ENCODE measurements at places on chromosomes 4 and X.
A peak's percentile ranks its signal among the peaks of the same experiment; 100 is the strongest.

GRCh38 chr4:88033309-88033708 lies 25.9 kb downstream of the PKD2 start:
- peak; percentile 17 for DNase-seq

DNA sequence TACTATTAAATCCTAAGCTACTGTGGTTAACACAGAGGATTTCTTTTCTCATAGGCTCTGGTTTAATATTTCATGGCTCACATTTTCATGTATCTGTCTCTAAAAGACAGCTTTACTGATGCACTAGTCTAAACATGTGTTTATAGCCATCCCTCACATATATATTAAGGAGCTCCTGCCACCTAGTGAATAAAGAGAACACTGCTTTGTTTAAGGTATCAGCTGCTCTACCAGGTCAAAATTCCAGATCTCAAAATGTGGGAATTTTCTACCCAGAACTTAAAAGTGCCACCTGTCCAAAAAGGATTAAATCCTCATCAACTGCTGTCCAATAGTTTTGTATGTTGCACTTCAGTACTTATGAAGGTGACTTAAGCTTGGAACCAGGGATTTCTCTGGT lies 188.5 kb upstream of the TEX13C start:
- no peak for DNase-seq

DNA sequence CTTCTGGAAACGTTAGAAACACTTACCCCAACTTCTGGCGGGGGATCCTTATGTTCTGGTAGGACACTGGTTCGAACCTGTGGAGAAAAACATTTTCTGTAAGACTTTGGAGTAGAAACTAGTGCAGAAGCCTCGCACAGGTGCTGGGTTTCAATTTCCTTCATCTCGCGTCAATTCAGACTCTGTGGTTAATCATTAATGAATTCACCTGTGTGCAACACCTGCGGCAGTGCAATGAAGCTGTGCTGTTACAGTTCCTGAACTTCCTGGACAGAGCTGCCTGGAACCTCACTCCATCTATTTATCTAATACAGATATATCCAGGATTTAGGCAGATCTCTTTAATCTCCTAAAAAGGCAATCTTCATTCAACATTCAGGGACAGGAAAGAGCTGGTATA lies 531.4 kb downstream of the INPP4B start:
- no peak for DNase-seq

DNA sequence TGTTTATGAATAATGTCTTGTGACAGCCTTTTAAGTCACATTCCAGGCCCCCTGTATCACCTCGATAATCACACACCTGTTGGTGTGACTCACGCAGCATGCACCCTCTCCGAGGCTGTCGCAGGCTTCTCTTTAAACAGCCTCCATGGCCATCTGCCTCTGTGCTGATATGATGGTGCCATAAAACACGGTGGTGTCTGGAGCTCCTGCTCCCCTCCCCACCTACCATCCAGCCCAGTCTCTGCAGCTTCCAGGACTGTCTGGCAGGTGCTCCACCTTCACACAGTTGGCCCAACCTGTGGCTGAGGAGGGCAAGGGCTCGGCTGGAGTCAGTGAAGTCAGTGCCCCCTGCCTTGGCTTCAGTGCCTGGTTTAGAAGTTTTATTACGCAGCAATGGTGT lies 173.8 kb upstream of the RPL34 start:
- DNase-seq: no peak

- DNase-seq: no peak
Observed at GRCh38 chr4:187711586-187711985, 284.0 kb upstream of the ZFP42 start.

DNA sequence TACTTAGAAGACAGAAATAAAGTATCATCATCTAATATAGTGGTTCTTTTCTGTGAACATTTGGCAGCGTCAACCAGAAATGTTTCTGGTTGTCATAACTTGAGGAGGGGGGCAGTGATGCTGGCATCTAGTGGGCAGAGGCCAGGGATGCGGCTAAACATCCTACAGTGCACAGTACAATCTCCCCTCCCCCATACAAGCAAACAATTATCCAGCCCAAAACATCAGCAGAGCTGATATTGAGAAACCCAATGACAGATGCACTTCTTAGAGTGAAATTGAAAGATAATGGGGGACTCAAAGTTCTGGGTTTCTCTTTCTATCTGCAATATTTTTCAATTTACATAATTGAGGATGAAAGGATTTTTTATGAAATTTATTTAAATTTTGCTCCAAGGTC lies 1.9 kb upstream of the EIF1AX start:
- DNase-seq: no peak

GRCh38 chr4:154464654-154465053 lies 26.9 kb downstream of the DCHS2 start:
- DNase-seq: no peak

GRCh38 chrX:10636337-10636736 lies 16.0 kb upstream of the MID1 start:
- DNase-seq: no peak

- DNase-seq: no peak
Observed at GRCh38 chr4:88821522-88821921, 123.9 kb upstream of the NAP1L5 start.

DNA sequence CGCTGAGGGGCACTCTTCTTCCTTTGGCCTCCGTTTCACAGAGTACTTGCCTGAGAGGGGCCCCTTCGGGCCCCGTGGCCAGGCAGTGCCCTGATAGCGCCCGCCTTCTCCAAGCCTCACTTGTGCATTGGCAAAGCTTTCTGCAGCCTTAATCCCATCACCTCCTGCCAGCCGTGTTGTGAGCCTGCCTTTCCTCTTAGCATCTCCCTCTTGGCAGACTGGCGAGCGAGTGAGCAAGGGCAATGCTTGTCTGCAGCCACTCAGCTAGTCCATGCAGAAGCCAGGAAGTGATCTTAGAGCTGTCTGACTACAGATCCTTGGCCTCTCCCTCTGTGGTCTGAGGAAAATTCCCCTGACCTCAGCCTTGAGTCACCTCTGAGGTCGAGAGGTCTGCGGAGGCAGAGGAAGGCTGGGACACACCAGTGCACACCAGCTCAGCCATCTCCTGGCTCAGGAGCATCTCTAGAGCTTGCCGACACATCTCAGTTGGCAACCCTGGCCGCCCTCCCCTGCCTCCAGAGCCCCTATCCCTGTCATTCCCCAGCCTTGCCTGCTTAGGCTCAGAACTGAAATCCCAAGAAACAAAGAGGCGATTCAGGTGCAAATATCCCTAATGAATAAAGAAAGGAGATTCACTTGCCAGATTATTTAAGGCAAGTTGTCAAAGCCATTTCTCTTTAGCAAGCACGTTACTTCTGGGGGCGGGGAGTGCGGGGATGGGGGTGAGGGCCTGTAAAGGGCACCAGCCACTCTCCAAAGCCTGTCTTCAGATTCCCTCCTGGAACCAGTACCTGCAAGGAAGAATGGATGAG lies 143.5 kb upstream of the MAMLD1 start:
- no peak for DNase-seq

DNA sequence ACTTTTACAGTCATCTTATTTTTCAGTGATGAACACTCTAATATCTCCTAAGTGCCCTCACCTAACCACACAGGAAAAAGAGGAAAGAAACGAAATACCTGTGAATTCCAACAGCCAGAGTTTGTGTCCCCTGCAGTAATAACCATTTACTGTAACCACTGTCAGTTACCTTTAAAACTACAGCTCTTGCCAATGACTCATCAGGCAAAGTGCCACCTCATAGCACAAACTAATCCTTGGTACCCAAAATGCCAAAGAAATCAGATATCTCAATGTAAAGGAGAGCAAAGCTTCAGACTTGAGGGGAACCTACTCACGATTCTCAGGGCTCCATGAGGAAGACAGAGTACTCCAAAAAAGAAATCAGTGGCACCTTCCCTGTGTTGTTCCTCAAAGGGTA lies 146.5 kb downstream of the NDST3 start:
- no peak for DNase-seq

DNA sequence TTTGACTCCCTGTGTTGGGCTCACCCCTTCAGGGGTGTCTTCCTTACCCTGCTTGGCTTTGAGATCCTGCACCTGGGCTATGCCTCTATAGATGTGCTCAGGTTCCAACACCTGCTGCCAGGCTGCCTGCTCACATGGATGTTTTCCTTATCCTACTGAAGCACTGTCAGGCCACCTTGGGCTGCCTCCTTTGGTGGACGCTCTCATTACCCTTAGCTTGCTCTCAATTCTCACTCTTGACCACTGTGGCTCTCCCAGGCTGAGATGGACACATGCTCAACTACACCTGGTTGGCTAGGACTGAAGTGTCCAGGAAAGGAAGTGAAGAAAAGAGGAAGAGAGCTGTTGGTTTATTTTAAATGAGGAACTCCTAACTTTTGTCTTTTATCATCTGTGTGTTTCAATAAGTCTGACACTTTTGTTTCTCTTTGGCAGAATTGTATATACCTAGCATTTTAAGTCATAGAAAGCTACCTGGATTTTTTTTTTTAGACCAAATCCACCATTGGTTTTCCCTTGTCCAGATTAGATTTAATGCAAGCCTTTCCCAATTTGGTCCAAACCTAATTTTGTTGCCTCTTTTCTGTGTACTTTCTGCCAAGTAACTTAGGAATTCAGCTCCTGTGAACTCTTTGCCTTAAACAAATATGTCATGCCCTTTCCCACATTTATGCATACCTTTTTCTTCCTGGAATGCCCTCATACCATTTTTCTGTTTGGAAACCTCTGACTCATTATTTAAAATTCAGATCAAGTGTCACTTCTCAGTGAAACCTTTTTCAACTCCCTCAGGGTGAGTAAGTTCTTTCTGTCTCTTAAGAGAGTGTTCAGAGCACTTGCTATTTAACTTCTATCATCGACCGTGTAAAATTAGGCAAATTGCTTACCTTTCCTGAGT lies 175.8 kb downstream of the GC start:
- DNase-seq: no peak

- DNase-seq: no peak
Observed at GRCh38 chr4:173932701-173933100, 350.8 kb downstream of the FBXO8 start.

DNA sequence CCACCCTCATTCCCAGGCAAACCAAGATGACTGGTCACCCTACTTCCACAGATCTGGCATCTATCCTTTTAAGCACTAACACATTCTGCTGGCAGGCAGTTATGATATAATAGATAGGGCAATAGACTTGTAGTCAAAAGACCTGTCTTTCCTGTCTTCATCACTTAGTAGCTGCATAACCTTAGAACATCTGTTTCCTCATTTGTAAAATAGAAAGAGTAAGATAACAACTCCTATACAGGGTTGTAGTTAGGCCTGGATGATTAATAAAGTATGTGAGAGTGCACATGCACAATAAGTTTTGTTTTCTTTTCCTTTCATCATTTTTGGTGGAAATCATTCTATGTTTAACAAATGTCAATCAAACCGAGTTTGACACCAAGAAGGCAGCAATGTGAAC lies 72.1 kb downstream of the GPR82 start:
- DNase-seq: no peak

GRCh38 chr4:8538076-8538702 lies 42.0 kb upstream of the GPR78 start:
- no peak for DNase-seq

GRCh38 chr4:151015459-151016347 lies 619 bp upstream of the LRBA start:
- peak; percentile 94 for DNase-seq

- DNase-seq: no peak
Observed at GRCh38 chr4:104973708-104974107, 173.0 kb upstream of the TET2 start.

- no peak for DNase-seq
Observed at GRCh38 chr4:26622913-26623312, 39.0 kb downstream of the TBC1D19 start.

GRCh38 chrX:119885554-119886428 lies 9.9 kb upstream of the AKAP14 start:
- no peak for DNase-seq

- DNase-seq: no peak
Observed at GRCh38 chrX:140572724-140573123, 67.9 kb upstream of the SOX3 start.

DNA sequence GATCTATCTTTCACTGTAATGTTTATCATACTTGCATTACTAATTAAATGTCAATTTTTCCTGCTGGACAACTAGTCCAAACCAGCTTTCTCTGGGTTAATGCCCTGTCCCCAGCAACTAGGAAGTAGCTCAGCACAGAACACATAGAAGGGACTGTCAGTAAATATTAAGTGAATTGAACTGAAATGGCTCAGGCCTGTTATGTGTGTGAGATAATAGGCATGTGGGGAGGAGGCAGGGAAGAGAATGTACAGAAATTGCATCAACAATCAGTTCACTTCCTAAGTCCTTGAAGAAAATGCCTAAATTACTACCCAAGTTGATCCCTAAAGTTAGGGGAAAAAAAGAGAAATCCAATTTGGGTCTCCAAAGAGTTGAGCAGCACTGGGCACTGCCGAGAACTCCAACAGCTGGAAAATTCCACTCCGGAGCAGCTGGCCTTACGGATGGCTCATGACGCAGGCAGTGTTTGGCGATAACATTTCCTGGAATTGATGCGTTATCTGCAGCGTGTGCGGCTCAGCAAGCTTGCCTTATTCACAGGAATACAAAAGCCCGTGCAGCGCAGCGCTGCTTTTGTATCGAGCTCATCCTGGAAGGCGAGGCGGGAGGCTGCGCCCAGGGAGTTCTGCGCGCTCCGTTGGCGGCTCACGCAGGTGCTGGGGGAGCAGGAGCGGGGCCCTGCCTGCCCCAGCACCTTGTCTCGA lies 297.3 kb upstream of the LCORL start:
- no peak for DNase-seq

- DNase-seq: no peak
Observed at GRCh38 chrX:71540801-71541200, 7.9 kb downstream of the OGT start.

- no peak for DNase-seq
Observed at GRCh38 chrX:410296-410695, 23.6 kb upstream of the PPP2R3B start.

- no peak for DNase-seq
Observed at GRCh38 chr4:5477613-5478012, 230.7 kb downstream of the EVC2 start.

DNA sequence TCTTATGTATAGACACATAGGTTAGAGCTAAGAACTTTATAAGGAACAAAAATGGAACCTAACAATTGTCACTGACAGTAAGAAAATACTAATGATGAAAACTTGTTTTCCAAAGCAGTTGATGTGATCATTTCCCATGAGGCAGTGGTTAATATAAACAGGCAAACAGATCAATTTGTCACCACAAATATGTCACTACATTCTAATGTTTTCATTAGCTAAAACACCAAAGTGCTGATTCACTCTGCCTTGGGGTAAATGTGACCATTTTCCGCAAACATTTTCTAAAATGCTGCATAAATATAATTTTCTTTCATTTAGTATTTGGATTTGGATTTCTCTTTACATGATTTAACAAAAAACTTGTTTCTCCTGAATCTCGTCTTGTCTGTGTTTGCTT lies 408.9 kb upstream of the CTSO start:
- no peak for DNase-seq

DNA sequence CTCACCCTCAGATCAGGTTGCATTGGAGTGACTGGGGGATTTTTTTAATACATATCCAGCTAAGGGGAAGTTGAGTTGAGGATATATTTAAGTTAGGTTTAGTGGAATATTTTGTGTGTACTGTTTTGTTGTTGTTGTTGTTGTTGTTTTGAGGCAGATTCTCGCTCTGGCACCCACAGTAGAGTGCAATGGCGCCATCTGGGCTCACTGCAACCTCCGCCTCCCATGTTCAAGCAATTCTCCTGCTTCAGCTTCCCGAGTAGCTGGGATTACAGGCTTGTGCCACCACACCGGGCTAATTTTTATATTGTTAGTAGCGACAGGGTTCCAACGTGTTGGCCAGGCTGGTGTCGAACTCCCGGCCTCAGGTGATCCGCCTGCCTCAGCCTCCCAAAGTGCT lies 38.6 kb upstream of the ATP6AP2 start:
- DNase-seq: no peak

Measured in GM06990 (cell line).